Hypothalamus (tissue), 51 donors: ENCODE measurements at places on chromosomes 2 and 18.

DNA sequence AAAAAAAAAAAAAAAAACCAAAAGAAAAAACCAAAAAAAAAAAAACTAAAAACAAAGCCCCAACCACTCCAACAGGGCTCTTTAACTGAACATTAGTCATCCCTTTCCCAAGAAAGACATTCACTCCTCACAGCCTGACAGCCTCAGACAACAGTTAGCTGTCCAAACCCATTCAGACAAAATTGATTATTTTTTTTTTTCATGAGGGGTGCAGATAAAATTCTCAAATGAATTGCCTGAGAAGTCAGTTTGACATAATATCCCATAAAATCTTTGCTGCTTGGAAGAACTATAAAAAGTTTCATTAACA lies 206.1 kb upstream of the REV1 start:
- DNase-seq: no peak

- DNase-seq: no peak
These were observed 43.7 kb downstream of the WIPF1 start for GRCh38 chr2:174553811-174554493.

GRCh38 chr18:31774962-31775361 lies 14.3 kb upstream of the SLC25A52 start:
- no peak for DNase-seq

DNA sequence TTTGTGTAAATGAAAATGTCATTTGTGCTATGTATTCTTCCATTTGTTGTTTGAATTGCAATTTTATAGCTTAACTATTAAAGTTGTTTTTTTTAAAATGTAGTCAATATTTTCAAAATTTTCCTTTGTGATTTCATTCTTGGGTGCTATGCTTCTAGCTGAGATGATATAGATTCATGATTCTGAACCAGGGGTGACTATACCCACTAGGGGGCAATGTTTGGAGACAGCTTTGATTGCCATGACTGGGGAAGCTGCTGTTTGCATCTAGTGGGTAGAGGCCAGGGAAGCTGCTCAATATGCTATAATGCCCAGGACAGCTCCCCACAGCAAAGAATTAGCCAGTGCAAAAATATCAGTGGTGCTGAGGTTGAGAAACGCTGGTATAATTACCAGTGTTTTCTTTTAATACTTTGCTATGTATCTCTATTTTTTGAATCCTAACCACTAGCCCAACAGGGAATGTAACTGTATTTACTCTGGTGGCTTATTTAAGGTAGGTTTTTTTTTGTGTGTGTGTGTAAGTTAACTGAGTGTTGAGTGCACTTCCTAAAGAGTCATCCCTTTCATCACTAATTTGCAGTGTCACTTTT lies 99.7 kb downstream of the MEP1B start:
- DNase-seq: no peak

DNA sequence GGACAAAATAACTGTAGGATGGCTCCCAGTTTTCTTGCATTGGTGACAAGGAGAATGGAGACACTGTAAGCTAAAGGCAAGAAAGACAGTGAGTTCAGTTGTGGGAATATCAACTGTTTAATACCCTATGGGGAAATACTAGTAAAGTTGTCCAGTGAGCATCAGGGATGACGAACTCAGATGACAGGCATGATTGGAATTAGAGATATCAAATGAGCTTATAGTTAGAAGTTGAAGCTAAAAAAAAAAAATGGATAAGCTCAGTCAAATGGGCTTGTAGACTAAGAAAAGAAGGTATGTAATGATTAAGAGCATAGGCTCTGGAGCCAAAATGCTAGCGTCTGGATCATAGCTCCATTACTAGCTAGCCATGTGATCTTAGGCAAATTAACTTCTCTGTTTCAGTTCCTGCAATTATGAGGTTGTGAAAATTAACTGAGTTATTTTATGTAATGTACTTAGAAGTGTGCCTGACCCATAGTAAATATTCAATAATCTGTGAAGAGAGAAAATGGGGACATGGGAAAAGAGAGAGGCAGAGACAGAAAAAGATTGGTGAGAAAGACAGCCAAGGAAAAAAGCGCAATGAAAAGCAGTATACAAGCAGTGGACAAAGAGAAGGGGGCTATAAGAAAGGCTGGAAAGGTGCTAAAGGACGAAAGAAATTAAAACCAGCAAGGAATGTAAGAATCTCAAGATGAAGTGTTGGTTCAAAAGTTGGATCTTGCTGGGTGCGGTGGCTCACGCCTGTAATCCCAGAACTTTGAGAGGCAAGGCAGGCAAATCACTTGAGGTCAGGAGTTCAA lies 95.7 kb upstream of the SLC39A10 start:
- no peak for DNase-seq

GRCh38 chr2:11371092-11371937 lies 26.9 kb upstream of the ROCK2 start:
- DNase-seq: no peak

- DNase-seq: no peak
These were observed 16.9 kb upstream of the SCLY start for GRCh38 chr2:238043851-238044250.

- DNase-seq: no peak
These were observed 114.5 kb downstream of the STPG4 start for GRCh38 chr2:47040651-47041050.

DNA sequence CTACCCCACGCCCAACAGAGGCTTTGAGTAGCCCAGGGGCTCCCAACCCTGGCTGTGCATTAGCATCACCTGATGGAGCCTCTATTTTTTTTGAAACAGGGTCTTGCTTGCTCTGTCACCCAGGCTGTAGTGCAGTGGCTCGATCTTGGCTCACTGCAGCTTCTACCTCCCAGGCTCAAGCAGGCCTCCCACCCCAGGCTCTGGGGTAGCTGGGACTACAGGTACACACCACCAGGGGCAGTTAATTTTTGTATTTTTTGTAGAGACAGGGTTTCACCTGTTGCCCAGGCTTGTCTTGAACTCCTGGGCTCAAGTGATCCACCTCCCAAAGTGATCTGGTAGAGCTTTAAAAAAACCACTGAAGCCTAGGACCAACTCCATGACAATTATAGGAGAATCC lies 394.8 kb upstream of the ATP5MC3 start:
- DNase-seq: no peak

DNA sequence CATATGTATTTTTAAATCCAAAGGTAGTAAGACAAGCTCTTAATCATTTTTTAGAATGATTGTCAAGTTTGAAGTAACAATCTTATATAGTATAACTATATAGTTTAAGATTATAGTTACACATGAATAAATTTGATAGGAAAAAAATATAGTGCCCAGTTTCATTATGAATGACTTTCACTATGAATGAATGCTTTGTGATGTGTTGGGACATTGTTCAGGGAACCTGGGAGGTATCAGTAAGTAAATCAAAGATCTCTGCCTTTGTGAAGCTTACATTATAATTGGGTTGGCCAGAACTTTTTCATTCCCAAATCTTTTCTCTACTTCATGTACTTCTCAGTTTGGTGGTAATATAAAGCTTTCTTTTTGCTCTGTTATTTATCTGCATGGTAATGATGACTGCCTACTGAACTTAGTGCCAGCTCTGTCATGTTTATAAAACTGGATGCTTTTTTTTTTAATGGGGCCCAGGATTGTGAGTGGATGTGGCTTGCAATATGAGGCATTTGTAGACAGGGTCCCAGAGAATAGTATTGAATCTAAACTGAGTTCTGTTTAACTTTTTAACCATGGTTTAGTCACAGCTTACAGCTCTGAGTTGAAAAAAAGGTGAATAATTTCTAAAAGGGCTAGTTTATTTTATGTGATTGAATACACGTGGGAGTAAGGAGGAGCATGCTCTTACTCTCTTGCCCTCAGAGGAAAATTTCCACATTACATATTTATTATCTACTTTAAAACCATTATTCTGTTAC lies 23.3 kb downstream of the GLS start:
- no peak for DNase-seq

- DNase-seq: no peak
These were observed 29.7 kb upstream of the CYTIP start for GRCh38 chr2:157473581-157473980.

DNA sequence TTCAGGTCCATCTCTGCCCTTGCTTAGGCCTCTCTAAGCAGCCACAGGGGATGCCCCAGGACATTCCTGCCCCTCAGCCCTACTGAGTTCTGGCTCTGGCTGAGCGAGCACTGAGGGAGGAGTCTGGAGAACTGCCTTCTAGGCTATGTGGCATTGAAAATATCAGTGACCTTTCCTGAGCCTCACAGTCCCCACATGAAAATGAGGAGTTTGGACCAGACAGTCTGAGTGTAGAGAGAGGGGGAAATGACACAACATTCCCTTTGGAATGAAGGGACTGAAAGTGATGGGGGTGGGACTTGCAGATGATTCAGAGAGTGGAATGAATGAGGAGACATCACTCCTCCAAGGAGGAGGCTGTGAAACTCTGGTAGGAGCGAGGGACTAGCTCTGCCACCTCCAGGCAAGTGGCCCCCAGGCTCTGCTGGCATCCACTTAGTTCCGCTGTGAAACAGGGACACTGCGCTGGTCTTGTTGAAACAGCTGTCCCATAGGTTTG lies 8.0 kb downstream of the TNS1 start:
- DNase-seq: no peak

GRCh38 chr18:55446996-55447671 lies 140.9 kb downstream of the TCF4 start:
- no peak for DNase-seq

- DNase-seq: no peak
These were observed 321.7 kb upstream of the REV1 start for GRCh38 chr2:99811544-99811943.

DNA sequence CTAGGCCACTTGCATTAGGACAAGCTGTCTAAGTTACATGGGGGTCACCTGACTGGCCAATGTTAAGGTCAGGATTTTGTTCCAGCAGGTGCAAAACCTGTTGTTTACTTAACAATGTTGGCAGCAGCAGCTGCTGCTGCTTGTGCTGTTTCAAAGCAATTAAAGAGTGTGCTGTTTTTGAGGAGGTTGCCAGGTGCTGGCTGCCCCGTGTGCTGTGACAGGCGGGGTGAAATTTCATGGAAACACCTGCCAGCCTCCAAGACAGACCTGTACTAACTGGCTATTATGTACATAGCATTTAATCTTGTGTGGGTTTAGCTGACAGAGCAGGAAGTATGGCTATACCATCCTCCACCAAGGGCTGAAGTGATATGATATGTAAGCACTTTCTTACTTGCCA lies 224.9 kb downstream of the ASXL3 start:
- DNase-seq: no peak

DNA sequence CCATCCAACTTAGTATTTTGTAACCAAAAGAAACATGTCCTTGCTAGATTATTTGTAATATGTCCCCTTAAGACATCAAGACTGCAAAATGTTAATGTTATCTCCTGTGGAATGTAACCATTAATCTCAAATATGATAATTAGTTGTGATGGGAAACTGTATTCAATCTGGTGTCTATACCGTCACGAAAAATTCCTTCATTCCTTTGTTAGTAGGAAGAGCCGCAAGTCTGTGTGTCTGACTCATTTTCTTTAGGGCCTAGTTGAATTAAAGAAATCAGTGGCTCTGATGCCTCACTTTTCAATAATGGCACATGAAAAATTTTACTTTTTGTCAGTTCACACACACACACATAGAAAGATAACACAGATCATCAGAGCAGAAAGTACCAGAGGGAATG lies 127.1 kb upstream of the CHAC2 start:
- DNase-seq: no peak

DNA sequence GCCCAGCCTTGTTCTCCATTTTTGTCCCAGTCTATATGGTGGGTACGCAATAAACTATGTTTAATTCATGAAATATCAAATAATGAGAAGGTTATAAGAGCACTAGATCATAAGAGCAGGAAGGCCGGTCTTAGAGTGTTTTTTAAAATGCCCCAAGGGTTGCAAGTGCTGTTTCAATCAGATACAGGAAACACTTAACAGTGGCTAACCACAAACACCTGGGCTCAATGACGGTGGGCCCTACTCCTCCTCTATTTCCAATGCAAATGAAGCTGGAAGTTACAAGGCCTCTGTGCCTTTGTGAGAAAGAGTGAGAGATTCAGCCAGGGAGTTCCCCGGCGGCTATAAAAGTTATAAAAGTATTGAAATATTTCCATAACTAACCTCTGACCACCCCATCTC lies 18.9 kb upstream of the WDR33 start:
- no peak for DNase-seq

- no peak for DNase-seq
These were observed 22.6 kb downstream of the SEPTIN10 start for GRCh38 chr2:109591206-109591605.

DNA sequence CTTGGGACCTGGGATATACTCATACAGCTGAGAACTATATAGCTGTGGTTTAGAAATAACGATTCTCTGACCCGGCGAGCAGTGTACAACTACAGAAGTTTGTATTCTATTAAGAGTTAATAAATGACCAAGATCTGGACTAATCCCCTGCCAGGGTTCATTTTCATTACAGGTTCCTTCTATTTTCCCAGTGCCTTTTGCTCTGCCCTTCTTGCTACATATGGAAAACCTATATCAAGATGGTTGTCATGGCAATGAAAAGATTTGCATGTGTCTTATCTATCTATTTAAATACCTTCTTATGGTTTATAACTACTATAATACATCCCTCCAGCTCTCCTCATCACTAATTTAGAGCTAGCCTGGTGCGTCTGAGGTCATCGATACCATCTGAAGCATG lies 965.2 kb downstream of the BCL11A start:
- no peak for DNase-seq
